ENCODE measurements at places on chromosomes 7 and 10. TPM values are rescaled to one million over a fixed set of nuclear protein-coding genes. Genes with fewer than 3 reads are reported as not detected.

DNA sequence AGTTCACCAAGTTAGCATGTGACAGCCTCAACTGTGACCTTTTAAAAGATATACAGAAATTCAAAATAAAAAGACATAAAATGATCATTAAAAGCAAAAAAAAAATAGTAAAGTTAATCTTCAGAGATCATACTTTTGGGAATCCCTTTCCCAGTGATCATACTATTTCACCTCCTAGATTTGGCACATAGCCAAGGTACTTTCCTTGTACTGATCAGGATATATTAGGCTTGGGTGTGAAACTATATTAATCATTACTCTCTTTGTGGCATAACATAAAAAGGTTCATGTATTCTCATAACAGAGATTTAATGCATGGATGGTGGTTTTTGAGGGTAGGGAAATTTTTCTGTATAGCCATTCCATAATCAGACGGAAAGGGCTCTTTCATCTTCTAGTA lies 109.6 kb upstream of the ZWINT start:
- H3K27ac ChIP-seq: no peak overlapping the region
- no peak for DNase-seq
- H3K27me3 ChIP-seq: no peaks in the 10 kb centered on the region
- no peaks in the 10 kb centered on the region for H3K4me1 ChIP-seq
- H3K4me3 ChIP-seq: no peak overlapping the region
- H3K36me3 ChIP-seq: no peaks in the 10 kb centered on the region

DNA sequence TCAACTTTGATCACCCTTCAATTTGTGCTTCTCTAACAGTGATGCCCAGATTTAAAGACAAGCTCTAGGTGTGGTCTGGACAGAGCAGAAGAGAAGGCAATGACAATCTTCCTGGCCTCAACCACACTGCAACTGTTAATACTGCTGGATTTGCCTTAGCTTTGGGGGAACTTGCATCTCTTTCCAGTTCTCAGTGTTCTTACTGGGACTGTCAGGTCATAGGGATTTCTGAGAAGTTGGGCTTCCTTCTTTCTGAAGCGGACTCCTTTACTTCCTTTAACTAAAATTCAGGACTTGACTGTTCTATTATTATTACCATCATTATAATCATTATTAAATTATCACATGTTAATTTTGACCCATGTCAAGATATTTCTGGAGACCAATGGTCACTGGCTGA lies 80.8 kb downstream of the OSBPL3 start:
- H3K27ac ChIP-seq: peak overlapping the region; percentile 35
- H3K4me1 ChIP-seq: peaks cover 11% of the 10 kb centered on the region
- DNase-seq: no peak
- no peaks in the 10 kb centered on the region for H3K27me3 ChIP-seq

Gene NPC1L1
- not detected for total RNA-seq

DNA sequence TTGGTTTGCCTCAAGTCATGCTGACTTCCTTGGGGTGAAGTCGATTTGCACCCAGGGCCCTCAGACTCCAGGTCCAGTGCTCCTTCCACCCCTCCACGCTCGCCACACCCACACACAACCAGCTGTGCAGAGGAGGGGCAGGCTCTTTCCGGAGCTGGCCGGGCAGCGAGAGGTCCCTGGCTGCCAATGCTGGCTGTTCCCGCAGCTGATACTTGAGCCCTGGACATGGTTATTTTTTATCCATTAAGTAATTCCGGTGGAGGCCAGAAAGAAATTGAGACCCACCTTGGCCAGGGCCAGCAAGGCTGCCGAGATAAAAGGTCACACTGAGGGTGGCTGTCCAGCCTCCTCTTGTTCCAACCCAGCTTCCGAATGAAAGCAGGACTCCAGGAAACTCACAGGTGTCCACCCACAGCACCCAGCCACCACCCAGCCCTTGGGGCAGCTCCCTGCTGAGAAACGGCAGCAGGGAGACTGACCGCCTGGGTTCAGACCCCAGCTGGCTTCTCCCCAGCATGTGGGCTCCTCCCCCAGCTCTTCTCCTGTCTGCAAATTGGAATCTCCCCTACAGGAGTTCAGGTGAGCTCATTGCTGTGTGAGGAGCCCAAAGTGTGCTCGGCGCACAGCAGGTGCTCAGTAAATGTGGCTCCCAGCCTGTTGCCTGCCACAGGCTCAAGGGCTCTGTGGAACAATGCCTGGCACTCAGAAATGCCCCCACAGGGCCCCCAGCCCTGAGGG lies 77.8 kb downstream of the PDGFA start:
- no peak for DNase-seq
- H3K4me3 ChIP-seq: no peak overlapping the region
- H3K27ac ChIP-seq: no peak overlapping the region
- no peaks in the 10 kb centered on the region for H3K4me1 ChIP-seq
- H3K27me3 ChIP-seq: no peaks in the 10 kb centered on the region

- H3K27ac ChIP-seq: no peak overlapping the region
- H3K27me3 ChIP-seq: peaks cover 5% of the 10 kb centered on the region
- no peaks in the 10 kb centered on the region for H3K4me1 ChIP-seq
- H3K4me3 ChIP-seq: no peak overlapping the region
- peak; percentile 52 for DNase-seq
These were observed 25.1 kb downstream of the AQP1 start for GRCh38 chr7:30936650-30937245.

GRCh38 chr7:94432817-94433216 lies 38.1 kb downstream of the COL1A2 start:
- no peak overlapping the region for H3K4me3 ChIP-seq
- DNase-seq: no peak
- no peak overlapping the region for H3K27ac ChIP-seq
- H3K27me3 ChIP-seq: peaks cover 7% of the 10 kb centered on the region
- H3K4me1 ChIP-seq: no peaks in the 10 kb centered on the region

GRCh38 chr10:77566236-77566635 lies 71.4 kb downstream of the KCNMA1 start:
- peaks cover 7% of the 10 kb centered on the region for H3K4me1 ChIP-seq
- H3K27me3 ChIP-seq: no peaks in the 10 kb centered on the region
- H3K4me3 ChIP-seq: no peak overlapping the region
- no peak for DNase-seq

Gene CDK14
- total RNA-seq: 73.5 TPM

Gene CFAP46
- 0.14 TPM for total RNA-seq

Gene TEX47
- total RNA-seq: not detected

Gene VDAC2
- 87.2 TPM for total RNA-seq

- H3K27ac ChIP-seq: no peak overlapping the region
- peaks cover 58% of the 10 kb centered on the region for H3K4me1 ChIP-seq
- H3K36me3 ChIP-seq: no peaks in the 10 kb centered on the region
- H3K4me3 ChIP-seq: no peak overlapping the region
- no peak for DNase-seq
- no peaks in the 10 kb centered on the region for H3K27me3 ChIP-seq
These were observed 63.1 kb upstream of the STEAP1B start for GRCh38 chr7:22563032-22563501.

GRCh38 chr7:129750091-129750490 lies 138.6 kb downstream of the NRF1 start:
- H3K4me1 ChIP-seq: no peaks in the 10 kb centered on the region
- no peak overlapping the region for H3K27ac ChIP-seq
- no peaks in the 10 kb centered on the region for H3K27me3 ChIP-seq

DNA sequence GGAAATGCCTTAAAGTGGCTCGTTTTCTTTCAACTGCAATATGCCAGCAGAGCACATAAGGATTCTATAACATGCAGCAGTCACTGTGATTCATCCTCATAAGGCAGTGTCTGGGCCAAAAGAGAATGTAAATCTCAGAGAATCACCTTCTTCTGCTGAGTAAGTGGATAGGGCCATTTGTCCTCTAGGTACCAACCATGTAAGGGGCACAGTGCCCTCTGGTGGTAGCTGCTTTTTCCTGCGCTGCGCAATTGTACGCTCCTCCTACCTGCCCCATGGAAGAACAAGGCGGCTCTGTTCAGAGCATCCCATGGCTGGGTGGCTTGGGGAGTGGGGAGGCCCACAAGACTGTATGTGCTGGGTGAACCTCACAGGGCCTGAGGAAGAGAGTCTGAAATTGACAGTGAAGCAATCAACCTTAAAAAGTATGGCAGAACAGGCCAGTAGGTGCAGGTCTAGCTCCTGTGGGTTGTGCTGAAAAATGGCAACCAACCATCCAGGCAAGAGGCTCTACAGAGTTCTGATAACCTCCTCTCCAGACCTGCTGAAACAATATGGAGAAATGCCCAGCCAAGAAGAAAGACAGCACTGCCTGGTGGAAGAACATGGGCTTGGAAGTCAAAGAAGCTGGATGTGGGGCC lies 78.6 kb upstream of the C10orf90 start:
- H3K36me3 ChIP-seq: no peaks in the 10 kb centered on the region
- H3K4me1 ChIP-seq: no peaks in the 10 kb centered on the region
- no peaks in the 10 kb centered on the region for H3K27me3 ChIP-seq
- DNase-seq: no peak

DNA sequence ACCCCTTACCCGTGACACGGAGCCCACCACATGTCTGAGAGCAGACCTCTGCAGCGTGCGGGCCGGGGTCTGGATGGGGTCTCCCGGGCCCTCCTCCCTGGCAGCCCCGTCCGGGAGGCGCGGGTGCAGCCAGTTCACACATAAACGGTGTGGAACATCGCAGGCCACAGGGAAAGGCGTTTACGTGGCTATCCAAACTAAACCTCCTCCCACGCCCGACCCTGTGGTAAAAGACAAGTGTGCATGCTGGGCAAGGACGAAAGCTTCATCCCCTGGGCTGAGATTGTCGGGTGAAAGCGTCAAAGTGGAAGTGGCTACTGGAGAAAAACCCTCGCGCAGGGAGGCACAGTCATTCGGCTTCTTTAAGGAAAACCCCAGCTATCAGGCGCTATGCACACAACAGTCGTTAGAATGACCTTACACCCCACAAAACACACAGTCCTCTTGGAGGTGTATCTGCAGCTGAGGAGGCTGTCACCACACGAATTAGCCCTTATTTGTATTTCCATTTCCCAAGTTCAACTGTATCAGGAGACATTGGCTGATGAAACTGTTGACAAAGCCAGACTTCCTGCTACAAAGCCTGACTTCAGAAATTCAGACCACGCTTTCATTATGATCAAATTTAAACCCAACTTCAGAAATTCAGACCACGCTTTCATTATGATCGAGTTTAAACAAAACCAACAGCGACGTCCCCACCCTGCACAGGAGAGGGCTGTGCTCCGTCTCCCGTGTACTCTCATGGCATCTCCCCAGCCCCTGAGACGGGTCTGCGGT lies 15.3 kb downstream of the GPER1 start:
- H3K4me3 ChIP-seq: no peak overlapping the region
- H3K27me3 ChIP-seq: no peaks in the 10 kb centered on the region
- no peaks in the 10 kb centered on the region for H3K4me1 ChIP-seq
- no peaks in the 10 kb centered on the region for H3K36me3 ChIP-seq
- peak; percentile 56 for DNase-seq

DNA sequence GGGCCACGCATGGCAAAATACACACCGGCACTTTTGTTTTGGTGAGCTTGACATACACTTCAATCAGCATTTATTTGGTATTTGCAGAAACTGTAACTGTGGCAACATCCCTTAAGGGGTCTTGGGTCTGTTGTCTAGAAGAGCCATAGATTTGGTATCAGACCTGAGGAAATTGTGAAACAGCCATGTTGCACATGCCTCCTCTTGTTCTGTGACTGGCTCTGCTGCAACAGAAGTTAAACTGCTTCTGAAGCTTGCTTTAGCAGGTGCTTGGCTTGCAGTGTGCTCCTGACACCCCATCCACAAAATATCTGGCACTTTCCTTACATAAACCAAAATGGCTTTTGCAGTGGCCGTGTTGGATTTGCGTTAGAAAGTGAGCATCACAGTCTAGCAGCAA lies 247.3 kb downstream of the GATA3 start:
- H3K36me3 ChIP-seq: no peaks in the 10 kb centered on the region
- H3K27ac ChIP-seq: no peak overlapping the region
- H3K4me3 ChIP-seq: no peak overlapping the region
- no peak for DNase-seq

DNA sequence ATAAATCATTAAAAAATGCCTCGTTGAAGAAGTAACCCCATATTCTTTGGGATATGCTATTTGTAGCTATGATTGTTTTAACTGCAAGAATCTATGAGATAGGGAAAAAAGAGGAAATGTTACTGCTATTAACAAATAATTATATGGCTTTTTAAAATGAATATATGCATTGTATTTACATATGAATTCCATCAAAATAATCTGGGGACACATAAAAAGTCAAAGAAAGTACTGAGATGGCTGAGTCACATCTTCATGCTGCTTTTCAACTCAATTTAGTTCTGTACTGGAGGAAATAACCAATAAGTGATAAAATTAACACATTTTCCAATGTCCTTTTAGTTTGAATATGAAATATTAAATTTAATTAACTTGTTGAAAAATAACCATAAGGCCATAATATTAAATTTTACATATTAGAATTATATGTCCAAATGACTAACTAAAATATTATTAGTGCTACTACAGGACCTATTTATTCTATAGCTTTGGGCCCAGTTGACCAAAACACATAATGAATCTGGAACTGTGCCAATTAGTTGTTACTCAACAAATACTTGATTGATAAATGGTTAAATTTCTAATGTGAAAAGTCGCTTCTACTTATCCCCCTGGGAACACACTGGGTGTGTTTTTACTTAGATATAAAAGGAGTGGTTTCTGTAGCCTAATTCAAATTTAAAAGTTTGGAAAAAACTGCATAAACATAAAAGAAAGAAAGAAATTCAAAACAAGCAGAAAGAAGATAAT lies 214.6 kb upstream of the PFKP start:
- H3K36me3 ChIP-seq: no peaks in the 10 kb centered on the region
- H3K4me1 ChIP-seq: no peaks in the 10 kb centered on the region
- DNase-seq: no peak
- no peak overlapping the region for H3K4me3 ChIP-seq

GRCh38 chr10:125392154-125392553 lies 231.8 kb upstream of the CTBP2 start:
- H3K27me3 ChIP-seq: no peaks in the 10 kb centered on the region
- no peaks in the 10 kb centered on the region for H3K36me3 ChIP-seq
- no peaks in the 10 kb centered on the region for H3K4me1 ChIP-seq
- H3K27ac ChIP-seq: no peak overlapping the region
- DNase-seq: no peak
- H3K4me3 ChIP-seq: no peak overlapping the region

DNA sequence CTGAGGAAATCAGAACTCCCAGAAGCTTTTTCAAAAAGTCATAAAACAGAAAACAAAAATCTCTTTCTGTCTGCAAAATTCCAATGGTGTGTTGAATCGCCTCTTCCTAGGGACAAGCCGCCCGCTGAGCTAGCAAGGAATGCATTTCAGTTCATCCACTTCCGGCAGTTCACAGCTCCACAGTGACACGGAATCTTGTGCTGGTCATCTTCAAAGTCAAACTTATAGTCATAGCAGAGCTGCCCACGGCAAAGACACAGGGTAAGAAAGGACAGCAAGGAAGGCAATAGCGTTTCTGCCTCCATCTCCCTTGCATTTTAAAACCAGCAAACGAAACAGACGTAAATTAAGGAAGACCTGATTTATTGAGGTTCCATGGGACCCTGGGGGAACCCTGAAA lies 111.2 kb downstream of the GALNT11 start:
- DNase-seq: no peak
- H3K4me3 ChIP-seq: no peak overlapping the region
- no peaks in the 10 kb centered on the region for H3K27me3 ChIP-seq
- H3K4me1 ChIP-seq: no peaks in the 10 kb centered on the region
- H3K27ac ChIP-seq: peak overlapping the region; percentile 49
- H3K36me3 ChIP-seq: peaks cover 4% of the 10 kb centered on the region

Gene RNF148
- total RNA-seq: 0.54 TPM

Gene MIOS
- 104 TPM for total RNA-seq

GRCh38 chr7:6482307-6482706 lies 34.6 kb upstream of the DAGLB start:
- H3K27ac ChIP-seq: no peak overlapping the region
- peaks cover 26% of the 10 kb centered on the region for H3K4me1 ChIP-seq
- DNase-seq: no peak
- peak overlapping the region; percentile 99 for H3K4me3 ChIP-seq
- H3K27me3 ChIP-seq: no peaks in the 10 kb centered on the region

- H3K27ac ChIP-seq: peak overlapping the region; percentile 93
- H3K27me3 ChIP-seq: no peaks in the 10 kb centered on the region
- peak overlapping the region; percentile 67 for H3K4me3 ChIP-seq
- H3K4me1 ChIP-seq: peaks cover 20% of the 10 kb centered on the region
- no peak for DNase-seq
These were observed 1.3 kb downstream of the TMEM168 start for GRCh38 chr7:112788778-112789343.

All from spleen (tissue), 13 donors.